ENCODE measurements at places on chromosomes 3 and 15.

DNA sequence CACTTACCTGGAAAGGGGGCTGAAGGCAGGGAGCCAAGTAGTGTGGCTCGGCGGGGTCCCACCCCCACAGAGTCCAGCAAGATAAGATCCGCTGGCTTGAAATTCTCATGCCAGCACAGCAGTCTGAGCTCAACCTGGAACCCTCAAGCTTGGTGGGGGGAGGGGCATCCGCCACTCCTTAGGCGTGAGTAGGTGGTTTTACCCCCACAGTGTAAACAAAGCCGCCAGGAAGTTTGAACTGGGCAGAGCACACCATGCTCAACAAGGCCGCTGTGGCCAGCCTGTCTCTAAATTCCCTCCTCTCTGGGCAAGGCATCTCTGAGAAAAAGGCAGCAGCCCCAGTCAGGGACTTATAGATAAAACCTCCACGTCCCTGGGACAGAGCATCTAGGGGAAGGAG lies 156.3 kb downstream of the KBTBD8 start:
- DNase-seq = no peak

GRCh38 chr3:115275896-115276295 lies 128.8 kb upstream of the ZBTB20 start:
- DNase-seq = no peak

GRCh38 chr3:143951351-143951971 lies 20.2 kb upstream of the DIPK2A start:
- peak; percentile 6 for DNase-seq

GRCh38 chr3:25289663-25290062 lies 138.4 kb upstream of the RARB start:
- DNase-seq = no peak

DNA sequence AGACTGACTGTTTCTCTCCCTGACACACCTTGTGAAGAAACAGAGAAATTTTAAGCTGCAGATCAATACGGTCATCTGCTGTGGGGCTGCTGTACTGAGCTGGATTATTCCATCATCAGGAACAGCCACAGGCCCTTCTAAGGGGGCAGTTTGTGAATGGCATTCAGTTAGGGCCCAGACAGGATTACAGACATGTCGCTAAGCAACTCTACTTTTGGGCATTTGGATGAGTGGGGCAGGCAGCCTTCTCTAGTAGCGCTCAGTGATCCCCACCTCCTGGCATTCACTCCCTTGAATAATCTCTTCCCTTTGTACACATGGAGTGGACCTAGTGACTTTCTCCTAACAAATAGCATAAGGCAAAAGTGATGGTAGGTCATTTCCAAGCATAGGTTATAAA lies 144.4 kb upstream of the RARB start:
- DNase-seq = no peak
